ENCODE measurements at places on chromosomes 4 and X.

DNA sequence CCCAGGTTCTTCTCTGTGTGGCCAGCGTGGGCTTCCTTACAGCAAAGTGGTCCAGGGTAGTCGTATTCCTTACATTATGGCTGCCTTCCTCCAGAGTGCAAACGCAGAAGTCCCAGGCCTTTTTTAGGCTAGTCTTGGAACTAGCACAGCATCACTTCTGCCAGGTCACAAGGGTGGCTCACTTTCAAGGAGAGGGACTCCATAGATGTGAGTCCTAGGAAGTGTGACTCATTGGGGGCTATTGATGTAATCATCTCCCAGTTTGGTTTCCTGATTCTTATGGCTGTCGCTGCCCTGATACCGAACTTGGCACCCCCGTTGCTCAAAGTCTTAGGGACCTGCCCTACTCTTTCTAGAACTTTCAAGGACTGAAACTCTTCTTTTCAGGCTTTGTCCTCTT, 140.0 kb downstream of the DCK start:
- DNase-seq, result no peak

GRCh38 chr4:137025484-137026059, 506.7 kb downstream of the PCDH18 start:
- no peak for DNase-seq

GRCh38 chr4:52982946-52983340, 120.8 kb downstream of the RASL11B start:
- no peak for DNase-seq

GRCh38 chrX:68894142-68894512, 65.3 kb downstream of the EFNB1 start:
- DNase-seq, result no peak
